ENCODE measurements at places on chromosomes 7 and 10.

GRCh38 chr10:48448796-48449195 is 142.3 kb downstream of the MAPK8 start:
- DNase-seq, result no peak

GRCh38 chr7:30845426-30846135 is 66.1 kb upstream of the AQP1 start:
- DNase-seq, result peak; percentile 40

DNA sequence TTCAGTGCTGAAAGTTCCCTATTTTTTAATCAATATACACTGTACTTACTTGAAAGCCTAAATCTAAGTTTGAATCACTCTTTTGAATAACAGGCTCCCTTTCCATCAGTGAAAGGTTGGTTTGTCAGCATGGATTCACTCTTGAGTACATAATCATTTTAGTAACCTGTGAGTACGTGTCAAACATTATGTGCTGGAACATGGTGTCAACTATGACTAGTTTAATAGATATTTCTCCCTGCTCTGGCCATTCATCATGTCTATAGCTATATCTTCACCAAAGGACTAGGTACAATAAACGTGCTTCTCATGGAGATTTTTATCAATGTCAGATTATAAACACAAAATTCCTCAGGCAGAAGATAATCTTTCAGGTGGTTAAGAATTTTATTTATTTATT is 61.7 kb upstream of the MDFIC start:
- DNase-seq, result no peak

DNA sequence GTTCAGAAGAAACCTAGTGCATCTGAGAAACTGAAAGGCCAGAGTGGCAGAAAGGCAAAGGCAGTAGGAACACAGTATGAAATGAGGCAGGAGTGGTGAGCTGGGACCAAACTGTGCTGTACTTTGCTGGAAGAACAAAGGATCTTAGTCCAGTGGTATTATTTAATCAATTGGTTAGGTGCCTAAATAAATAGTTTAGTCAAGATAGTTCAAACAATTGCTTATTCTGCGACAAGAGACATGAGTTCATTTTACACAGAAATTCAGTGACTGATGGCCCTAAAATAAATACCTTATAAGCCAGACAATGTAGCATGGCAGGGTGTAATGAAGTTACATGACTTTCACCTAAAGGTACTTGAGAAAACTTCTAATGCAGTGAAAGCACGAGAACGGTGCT is 181.8 kb upstream of the LRRN3 start:
- no peak for DNase-seq

DNA sequence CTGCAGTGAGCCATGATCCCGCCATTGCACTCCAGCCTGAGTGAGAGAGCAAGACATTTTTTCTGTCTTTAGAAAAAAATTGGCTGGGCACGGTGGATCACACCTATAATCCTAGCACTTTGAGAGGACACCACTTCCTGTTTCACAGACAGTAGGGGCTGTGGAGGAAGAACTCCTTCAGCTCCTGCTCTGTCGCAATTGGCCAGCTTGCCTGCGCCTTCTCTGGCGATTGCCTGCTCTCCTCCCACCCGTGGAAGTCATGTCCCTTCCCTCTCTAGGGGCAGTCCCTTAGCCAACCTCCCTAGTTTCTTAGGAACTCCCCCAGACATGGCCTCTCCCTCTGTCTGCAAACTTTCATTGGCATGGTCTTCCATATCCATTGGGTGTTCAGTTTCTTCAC is 8.7 kb downstream of the PDSS1 start:
- DNase-seq, result no peak

DNA sequence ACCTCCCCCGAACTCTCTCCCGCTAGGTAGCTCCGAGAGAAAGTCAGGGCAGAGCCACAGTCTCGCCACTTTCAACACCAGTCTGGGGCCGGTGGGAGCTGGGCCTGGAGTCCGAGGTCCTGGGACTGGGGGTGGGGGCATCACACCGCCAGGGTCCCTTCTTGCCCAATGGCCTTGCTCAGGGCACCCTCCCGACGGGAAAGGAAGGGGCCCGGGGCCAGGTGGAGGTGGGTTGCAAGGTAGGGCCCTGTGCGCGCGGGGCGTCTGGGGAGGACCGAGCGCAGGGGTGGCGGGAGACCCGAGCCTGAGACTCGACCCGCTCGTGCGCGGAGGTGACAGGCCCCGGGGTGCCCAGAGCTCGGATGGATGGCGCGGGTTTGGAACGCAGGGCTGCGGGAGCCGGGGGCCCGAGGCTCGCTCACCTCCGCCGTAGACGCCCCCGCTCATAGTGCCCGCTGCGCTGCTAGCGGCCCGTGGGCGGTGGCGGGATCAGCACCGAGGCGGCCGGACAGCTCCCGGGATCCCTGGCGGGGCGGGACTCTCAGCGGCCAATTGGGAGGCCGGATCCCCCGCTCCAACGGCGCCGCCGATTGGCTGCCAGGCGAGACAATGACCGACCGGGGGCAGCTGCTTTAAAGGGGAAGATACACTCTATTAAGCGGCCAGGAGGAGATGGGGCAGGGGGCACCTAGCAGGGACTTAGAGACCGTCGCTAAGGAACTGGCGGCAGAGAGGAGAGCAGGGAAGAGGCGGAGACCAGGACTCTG is at the start of gene ACTL6B:
Gene ACTL6B, minus strand, starts transcription at position 541 of the 767 bp plus-strand sequence. Its CDS starts 94 bp downstream, at position 447.
- peak; percentile 55 for DNase-seq

- no peak for DNase-seq
These were observed 26.6 kb downstream of the WNT8B start for GRCh38 chr10:100489396-100489795.

DNA sequence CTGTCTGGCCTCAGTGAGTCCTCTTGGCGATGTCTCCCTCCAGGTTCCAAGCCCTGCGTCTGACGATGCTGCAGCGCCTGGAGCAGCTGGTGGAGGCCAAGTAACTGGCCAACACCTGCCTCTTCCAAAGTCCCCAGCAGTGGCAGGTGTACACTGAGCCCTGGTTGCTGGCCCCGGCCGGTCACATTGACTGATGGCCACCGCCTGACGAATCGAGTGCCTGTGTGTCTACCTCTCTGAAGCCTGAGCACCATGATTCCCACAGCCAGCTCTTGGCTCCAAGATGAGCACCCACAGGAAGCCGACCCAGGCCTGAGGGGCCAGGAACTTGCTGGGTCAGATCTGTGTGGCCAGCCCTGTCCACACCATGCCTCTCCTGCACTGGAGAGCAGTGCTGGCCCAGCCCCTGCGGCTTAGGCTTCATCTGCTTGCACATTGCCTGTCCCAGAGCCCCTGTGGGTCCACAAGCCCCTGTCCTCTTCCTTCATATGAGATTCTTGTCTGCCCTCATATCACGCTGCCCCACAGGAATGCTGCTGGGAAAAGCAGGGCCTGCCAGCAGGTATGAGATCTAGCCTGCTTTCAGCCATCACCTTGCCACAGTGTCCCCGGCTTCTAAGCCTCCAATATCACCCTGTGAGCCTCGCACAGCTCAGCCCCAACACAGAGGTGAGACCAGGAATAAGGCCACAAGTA is 7.3 kb upstream of the ZNF22 start:
- no peak for DNase-seq
